ENCODE measurements at places on chromosomes 5 and 9.

GRCh38 chr5:168317521-168318147 is 26.2 kb downstream of the WWC1 start:
- DNase-seq: peak; percentile 99

DNA sequence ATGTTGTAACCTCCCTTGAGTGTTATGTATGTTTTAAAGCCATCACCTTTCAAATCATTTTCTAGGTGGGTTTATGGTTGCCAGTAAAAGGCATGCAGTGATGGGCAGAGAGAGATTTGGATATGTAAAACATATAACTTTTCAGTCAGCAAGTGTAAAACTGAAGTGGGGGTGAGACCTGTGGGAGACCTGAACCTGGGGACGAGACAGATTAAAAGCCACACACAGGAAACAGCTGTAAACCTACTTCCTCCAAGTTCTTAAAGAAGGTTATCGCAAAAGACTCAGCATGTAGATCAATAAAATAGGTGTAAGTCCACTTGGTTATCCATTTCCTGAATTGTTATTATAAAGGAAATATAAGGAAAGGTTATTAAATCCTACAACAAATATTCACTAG is 76.6 kb downstream of the YIPF5 start:
- DNase-seq: no peak

GRCh38 chr9:8071445-8071798 is 271.8 kb upstream of the DMAC1 start:
- no peak for DNase-seq

DNA sequence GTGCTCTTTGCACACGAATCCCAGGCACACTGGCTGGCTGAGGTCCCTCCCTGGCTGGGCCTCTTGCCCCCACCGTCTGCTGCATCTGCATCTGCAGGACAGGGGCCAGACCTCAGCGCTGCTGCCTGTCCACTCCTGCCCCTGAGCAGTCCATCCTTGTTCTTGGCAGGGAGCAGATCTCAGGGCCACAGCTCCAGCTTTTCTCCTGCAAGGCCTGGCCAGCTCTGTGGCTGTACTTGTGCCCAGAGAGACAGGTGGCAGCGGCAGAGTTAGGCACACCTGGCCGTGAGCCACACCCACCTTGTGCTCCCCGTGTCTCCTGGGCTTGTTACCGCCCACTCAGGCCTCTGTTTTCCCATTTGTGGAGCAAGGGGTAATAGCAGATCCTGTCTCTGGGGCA is 13.9 kb downstream of the NEK6 start:
- no peak for DNase-seq

DNA sequence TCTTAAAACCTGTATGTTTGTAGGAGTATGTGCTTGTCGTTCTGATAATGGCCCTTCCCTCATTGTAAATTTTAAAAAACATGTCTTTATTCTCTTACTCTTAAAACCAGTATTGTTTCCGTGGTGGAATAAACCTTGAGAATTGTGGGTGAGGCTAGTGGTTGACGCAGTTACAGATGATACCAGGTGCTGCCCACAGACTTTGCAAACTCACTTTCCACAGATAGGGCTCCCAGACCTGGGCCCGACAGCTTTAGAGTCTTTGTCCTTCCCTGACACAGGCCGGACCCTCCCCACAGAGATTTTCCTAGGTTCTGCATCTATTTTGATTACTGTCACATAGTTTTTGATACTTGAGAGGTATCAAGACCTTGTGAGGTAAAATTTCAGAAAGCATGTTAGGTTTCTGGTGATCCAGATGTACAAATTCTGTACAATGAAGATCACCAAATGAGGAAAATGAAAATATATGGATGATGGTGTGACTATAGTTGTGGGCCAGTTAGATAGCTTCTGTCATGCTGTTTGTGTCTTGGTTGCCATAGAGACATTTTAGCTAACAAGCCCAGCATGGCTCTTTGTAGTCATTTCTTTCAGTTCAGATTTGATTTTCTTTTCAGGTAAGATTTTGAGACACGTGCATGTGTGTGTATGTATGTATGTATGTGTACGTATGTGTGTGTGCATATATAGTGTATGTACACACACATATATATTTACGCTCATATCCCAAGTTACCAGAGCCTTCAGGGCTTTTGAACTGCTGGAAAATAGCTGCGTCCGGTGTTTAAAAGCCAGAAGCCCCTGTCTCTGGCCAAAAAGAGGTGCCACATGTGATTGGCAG is 33.8 kb downstream of the DMRT1 start:
- no peak for DNase-seq

DNA sequence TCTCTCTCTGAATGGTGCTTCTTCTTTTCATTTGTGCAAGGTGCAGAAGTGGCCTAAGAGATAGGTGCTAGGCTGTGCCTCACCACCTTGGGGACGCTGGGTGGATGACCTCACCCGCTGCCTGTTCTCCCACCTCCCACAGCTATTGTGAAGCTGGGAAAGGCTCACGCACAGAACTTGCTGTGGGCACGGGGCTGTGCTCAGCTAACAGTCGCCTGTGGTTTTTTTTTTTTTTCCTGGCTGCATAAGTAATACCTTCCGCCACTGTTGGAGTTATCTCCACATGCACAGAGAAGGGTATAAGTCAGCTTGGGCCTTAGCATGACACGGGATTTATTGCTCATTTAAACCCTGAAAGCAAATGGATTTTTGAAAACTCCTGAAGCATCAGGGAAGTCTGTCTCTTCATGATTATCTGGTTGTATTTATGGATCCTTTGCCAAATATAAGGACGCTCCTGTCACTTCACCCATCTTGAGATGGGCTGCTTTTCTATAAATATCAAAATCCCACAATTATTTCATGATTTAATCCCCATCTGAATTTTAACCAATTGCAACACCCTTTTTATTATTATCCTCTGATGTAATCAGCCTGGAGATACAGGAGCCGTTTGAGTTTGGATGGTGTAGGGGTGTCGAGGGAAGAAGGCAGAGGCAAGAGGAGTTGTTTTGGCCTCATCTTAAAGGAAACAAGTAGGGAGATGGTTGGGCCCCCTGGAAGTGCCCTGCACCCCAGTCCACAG is 9.0 kb downstream of the DBH start:
- no peak for DNase-seq

- DNase-seq: peak; percentile 49
These were observed 57.9 kb downstream of the TGFBR1 start for GRCh38 chr9:99162759-99163364.

GRCh38 chr5:110852053-110852452 is 113.2 kb downstream of the SLC25A46 start:
- no peak for DNase-seq

DNA sequence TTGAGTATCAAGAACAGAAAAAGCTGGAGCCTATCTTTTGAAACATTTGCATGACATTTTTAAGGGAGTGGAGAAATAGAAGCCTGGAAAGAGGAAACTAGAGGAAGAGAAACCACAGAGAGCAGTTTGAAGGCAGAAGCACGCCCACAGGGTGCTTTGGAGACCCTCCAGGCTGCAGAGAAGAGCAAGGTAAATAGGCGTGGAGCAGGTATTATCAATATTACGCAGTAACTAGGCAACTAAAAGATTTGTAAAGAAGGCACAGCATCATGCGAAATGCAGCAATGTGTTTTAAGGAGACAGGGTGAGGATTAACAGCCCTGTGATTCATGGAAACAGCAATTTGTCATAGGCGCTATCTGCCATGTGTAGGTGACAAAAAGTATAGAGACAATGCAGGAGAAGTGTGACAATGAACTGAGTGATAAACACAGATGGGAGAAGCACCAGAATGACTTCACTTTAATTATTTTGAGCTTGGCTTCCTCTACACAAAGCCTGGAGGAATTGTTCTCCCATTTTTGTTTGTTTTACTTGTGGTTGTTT is 281.2 kb downstream of the BRINP1 start:
- no peak for DNase-seq

GRCh38 chr5:109309326-109310063 is 100.3 kb downstream of the PJA2 start:
- no peak for DNase-seq

DNA sequence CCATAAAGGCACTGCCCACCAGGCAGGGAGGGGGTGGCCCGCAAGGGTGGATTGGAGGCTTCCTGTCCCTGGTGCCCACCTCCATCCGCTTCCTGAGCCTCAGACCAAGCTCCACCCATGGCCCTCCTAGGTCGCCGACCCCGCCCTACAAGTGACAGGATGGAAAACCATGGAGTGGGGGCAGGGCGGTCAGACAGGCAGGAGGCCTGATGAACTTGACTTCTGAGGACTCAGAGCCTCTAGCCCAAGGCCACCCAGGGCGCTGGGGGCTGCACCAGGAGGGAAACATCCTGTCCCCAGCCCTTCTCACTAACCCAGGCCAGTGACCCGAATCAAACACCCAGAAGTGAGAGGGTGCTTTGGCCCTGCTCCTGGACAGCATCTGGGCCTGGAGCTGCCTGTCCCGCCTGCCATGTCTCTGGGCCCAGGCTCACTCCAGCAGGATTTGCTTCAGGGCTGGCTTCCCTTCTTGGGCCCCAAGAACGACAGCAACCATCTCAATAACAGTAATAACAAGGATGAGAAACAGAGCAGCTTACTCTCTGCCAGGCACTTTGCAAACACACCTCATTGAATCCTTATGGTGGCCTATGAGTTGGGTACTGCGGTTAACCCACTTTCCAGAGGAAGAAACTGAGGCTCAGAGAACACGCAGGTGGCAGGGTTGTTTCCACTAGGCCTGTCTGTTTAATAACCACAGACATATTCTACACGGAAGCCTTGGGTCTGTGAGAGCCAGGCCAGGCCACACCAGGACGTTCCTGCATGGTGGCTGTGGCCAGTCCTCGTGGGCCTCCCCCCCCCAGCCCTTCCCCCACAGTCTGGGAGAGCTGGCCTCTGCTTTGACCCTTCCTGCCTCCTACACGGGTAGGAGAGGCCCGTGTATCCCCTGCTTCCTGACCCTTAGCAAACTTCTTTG is 4.4 kb upstream of the ST6GALNAC6 start:
- no peak for DNase-seq

DNA sequence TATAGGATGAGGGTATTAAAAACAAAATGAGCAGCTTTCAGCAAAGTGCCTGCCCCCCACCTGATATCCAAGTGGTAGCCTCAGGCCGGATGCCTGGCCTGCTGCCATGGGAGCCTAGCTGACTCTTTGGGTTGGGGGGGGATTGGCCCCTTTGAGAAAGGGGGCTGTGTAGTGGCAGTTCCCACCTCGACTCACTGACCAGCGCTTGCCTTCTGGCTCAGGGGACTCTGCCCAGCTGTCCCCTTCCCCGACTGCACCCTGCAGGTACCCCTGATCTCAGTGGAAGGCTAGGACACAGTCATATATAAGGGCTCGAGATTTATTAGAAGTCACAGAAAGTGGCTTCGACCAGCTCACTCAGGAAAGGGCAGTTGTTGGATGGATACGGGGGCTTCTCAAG is 1.5 kb upstream of the NEUROG1 start:
- no peak for DNase-seq

- DNase-seq: no peak
These were observed 204.8 kb downstream of the DCP2 start for GRCh38 chr5:113181409-113181808.

DNA sequence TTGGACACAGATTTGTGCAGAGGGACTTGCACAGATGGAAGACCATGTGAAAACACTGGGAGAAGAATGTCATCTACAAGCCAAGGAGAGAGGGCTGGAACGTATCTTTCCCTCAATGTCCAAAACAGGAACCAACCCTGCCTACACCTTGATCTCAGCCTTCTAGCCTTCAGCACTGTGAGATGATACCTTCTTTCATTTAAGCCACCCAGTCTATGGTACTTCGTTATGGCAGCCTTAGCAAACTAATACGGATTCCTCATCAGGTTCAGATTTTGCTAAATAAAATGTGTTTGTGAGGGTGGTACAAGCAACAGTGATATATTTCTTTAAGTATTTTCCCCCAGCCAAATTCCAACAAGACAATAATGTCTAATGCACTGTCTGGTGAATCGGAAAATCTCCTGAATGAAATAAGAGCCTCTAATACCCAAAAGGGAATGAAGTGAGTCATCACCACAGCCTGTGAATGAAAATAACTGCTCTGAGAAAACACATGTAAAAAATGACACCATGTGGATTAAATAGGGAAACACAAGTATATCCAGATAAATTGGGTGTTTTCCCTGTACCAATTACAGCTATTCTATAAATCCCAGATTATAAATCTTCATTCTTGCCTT is 182.8 kb upstream of the TARS1 start:
- peak; percentile 94 for DNase-seq

DNA sequence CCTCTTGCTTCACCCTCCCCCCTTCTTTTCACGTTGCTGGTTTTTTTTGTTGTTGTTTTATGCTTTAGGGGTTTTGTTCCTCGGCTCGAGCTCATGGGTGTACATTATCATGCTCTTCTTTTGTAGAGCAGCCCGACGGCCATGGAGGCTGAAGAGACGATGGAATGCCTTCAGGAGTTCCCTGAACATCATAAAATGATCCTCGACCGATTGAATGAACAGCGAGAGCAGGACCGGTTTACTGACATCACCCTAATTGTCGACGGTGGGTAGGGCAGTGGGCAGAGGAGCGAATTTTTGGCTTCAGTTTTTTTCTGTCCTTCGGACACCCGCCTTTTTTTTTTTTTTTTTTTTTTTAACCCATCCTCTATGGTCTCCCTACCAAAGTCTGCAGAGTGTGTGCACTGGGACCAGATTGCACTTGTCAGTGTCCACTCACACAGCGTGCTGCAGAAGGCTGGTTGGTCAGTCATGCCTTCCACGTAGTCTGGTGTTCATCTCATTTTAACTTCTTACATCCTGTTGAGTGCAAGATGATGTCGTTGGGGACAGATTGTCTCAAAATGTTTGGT is 1.3 kb downstream of the ZNF131 start:
- DNase-seq: peak; percentile 37

DNA sequence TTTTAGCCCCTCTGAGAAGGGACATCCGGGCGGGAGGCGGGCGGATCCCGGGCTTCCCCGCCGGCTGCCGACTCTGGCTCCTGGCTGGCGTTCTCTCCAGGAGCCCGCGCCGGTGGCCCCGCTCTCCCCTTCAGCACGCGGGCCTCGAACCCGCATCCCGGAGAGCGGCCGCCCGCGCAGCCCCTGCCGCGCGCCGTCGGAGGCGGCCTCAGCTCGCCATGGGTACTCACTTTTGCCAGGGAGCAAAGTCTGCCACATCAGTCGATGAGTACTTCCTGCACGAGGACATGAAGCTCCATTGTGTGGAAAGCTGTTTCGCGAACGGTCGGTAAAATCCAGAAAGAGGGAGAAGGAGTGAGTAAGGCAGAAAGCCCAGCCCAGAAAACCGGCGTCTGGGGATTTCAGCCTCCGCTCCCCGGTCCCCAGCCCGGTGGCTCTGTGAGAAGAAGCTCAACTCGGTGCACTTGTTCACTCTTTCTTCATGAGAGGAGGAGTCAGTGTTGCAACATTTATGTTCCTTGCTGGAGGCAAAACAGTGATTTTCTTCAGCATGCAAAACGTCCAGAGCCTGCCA is at the start of gene PRLR:
PRLR (minus strand) TSS at position 450 of the 574 bp plus-strand sequence. CDS start 140,867 bp downstream, outside the sequence.
- DNase-seq: peak; percentile 43

DNA sequence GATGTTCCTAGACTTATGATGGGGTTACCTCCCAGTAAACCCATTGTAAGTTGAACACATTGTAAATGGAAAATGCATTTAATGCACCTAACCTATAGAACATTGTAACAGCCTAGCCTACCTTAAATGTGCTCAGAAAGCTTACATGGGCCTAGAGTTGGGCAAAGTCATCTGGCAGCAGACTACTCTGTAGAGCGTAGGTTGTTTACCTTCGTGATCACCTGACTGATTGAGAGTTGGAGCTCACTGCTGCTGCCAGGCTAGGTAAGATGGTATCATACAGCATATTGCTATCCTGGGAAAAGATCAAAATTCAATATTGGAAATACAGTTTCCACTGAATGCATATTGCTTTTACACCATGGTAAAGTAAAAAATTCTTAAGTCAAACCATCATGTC is 95.4 kb downstream of the HTR4 start:
- no peak for DNase-seq

GRCh38 chr5:83590966-83591365 is 119.4 kb downstream of the VCAN start:
- DNase-seq: no peak

- peak; percentile 52 for DNase-seq
These were observed 42.8 kb downstream of the NEURL1B start for GRCh38 chr5:172683645-172684471.

Data from fibroblast of skin of right biceps (primary cell).